ENCODE measurements at places on chromosomes 12 and 14.
A peak's percentile ranks its signal among the peaks of the same experiment; 100 is the strongest.

GRCh38 chr12:56724972-56725722 lies at the start of gene NACA:
Gene NACA, minus strand, starts transcription at chr12:56725299. Its CDS starts 778 bp downstream, at chr12:56724521.
- peak; percentile 98 for DNase-seq

GRCh38 chr14:24441485-24441884 lies 1.1 kb downstream of the SDR39U1 start:
- no peak for DNase-seq

DNA sequence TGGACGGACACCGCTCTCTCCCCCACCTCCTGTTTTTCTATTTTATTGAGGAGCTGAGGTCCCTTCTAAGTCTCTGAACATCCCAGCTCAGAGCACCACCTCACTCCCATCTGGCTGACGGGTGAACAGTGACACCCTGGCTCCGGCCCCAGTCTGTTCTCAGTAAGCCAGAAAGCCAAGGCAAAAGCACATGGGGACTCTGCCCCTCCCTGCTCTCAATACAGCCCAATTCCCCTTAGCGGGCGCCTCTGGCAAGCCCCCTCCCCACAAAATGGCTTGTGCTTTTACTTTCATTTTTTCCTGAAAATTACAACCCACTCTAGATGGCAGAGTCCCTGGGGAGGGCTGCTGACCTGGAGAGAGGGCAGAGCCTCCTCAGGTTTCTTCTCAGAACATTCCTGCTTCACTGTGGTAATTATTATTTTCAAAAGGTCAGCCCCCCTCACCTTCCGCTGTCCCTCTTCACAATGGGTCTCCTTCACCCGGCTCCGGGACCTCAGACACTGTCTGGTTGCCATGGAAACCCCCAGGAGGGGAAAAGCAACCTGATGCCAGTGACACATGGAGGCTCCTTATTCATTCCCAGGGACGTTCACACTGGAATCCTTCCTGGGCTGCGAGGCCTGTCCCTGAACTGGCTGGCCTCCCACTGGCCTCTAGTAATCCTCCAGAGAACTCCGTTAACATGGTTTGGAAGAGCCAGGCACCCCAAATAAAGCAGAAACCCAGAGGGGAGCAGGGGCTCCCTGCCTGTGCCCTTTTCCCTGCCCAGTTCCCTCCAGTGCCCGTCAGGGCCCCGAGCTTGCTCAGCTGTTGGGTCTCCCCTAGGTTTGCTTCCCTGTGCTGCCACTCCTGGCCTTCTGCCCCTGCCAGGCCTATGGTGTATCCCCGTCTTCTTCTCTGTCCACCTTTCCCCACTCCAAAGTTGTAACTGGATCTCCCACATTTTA lies 15.9 kb downstream of the COL2A1 start:
- DNase-seq = no peak

GRCh38 chr12:131434208-131435125 lies 276.4 kb upstream of the SFSWAP start:
- no peak for DNase-seq

GRCh38 chr14:93703941-93704340 lies 84.3 kb downstream of the PRIMA1 start:
- no peak for DNase-seq

DNA sequence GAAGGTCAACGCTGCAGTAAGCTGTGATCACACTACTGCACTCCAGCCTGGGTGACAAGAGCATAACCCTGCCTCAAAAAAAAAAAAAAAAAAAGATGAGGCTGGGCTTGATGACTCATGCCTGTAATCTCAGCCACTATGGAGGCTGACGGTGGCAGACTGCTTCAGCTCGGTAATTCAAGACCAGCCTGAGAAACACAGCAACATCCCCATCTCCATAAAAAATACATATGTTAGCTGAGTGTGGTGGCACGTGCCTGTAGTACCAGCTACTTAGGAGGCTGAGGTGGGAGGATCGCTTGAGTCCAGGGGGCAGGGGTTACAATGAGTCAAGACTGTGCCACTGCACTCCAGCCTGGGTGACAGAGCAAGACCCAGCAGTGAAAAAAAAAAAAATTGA lies 50.4 kb downstream of the GXYLT1 start:
- DNase-seq = peak; percentile 74

GRCh38 chr12:8088574-8088973 lies 6.5 kb downstream of the NECAP1 start:
- DNase-seq = no peak

GRCh38 chr12:58803908-58804307 lies 116.4 kb downstream of the LRIG3 start:
- no peak for DNase-seq

GRCh38 chr14:99659333-99659741 lies 14.4 kb downstream of the HHIPL1 start:
- no peak for DNase-seq

DNA sequence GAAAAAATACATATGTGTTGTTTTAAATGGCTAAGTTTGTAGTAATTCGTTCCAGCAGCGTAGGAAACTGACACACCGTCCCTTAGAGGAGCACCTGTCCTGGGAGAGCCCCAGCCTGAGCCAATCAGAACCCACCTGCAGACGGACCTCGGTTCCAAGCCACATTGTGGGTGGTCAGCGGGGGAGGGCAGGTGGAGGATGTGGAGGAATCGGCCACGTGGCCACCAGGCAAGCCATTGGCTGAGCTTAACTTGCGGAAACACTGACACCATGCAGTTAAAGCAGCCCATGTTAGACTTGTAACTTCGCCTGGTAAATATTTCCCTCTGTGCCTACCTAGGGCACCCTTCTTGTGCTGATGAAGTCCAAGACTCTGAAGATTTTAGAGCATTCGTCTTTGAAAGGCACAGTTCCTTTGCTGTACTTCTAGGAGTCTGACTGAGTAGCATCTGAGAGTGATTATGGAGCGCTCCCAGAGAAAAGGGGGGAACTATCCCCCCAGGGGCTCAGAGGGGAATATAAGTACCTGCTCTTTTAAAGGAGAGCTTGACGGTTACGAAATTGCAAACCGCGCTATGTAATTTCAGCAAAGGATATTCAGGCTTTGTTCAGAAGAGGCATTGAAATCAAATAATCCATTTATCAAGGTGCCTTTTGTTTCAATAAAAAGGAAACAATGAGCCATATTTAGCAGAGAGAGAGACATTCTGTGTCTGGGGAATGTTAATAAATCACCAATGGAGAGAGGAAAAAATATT lies 135.7 kb downstream of the TMEM132C start:
- no peak for DNase-seq

GRCh38 chr14:102392506-102392905 lies 29.8 kb downstream of the TECPR2 start:
- no peak for DNase-seq

DNA sequence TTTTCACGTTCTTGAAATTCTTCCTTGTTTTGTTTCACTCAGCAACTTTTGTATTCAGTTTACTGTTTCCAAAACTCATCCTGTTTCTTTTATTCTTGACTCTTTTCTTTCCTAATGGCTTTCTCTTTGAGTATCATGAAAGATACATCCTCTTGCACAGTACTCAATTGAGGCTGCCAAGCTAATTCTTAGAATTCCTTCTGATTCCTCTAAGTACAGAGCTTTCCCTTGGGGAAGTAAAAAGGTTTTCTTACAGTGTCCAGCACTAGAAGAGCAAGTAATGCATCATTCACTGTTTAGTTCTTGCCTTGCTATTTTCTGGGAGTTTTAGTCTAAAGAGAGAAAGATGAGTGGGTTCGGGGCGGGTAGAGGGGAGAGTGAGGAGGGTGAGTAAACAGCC lies 154.1 kb downstream of the NEDD1 start:
- no peak for DNase-seq

DNA sequence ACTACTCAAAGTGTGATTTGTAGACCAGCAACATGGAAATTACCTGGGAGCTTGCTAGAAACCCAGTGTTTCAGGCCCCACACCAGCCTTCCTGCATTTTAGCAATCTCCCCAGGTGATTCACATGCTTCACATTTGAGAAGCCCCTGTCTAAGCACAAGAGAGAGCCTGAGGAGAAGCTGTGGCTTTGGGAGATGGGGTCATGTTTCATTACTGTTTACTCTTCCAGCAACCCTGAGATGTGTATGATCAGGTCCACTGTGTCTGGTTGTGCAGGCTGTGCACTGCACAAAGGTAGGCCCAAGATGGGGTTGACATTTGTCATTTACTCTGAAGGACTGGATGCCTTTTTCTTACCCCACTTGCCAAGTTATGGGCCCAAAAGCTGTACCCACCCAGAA lies 190.1 kb downstream of the SLC41A2 start:
- DNase-seq = no peak

GRCh38 chr12:27198036-27198435 lies 46.0 kb upstream of the STK38L start:
- no peak for DNase-seq

DNA sequence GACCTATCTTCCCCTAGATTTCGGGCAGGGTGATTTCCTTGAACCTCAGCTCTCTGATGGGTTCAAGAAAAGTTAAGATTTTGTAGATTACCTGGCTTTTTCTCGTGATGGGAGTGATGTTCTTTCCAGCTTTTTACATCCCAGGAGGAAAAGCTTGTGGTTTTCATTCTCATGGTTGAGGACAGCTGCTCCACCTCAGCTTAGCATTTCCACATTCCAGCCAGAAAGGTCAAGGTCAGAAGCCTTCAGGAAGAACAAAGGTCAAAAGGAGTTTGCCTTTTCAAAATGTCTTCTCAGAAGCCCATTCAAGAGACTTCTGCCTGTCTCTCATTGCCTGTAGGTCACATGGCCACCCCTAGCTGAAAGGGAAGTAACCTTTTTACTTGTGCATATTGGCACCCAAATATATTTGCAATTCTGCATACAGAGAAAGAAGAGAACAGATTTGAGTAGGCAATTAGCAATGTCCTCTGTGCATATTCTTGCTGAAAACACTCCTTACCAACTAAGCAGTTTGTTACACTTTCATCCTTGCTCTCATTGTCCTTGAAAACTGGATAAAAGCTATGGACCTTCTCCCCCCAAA lies 6.6 kb upstream of the ADGRD1 start:
- DNase-seq = no peak

DNA sequence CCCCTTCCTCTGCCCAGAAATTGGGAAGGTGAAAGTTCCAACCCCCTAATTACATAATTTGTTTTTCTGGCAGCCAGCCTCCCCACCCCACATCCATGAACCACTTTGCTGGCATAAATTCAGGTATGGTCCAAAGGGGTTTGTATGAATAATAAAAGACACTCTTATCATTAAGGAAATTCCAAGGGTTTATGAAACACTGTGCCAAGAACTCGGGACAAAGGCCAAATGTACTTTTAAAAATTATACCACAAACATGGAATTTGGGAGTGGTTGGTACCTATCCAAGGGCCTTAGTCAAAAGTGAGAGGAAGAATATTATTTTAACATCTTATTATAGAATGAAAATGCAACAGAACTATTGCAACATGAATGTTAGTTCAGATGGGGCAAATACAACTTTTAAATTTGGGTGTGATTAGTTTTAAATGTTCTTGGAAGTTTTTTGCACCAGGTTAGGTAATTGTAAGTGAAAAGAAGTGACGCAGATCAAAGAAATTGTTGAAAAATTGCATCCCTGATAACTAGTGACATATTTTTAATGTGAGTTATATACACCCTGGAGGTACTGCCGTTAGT lies 217.8 kb downstream of the TMEM117 start:
- no peak for DNase-seq

DNA sequence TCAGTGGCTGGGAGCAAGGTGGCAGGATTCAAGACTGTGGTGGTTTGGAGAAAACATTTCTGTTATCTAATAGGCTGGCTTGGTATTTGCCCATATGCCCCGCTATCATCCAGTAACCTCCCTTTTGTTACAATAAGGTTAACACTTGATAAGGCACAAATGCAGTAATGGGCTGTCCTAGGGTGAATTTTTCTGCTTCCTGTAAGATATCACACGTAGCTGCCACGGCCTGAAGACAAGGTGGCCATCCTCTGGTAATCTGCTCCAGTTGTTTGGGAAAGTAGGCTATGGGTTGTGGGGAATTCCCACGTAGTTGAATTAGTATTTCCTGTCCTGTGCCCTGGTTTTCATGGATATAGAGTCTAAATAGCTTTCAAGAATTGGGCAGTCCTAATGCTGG lies 23.1 kb downstream of the ANG start:
- DNase-seq = peak; percentile 78

GRCh38 chr12:115461401-115461800 lies 777.4 kb upstream of the TBX3 start:
- DNase-seq = no peak

DNA sequence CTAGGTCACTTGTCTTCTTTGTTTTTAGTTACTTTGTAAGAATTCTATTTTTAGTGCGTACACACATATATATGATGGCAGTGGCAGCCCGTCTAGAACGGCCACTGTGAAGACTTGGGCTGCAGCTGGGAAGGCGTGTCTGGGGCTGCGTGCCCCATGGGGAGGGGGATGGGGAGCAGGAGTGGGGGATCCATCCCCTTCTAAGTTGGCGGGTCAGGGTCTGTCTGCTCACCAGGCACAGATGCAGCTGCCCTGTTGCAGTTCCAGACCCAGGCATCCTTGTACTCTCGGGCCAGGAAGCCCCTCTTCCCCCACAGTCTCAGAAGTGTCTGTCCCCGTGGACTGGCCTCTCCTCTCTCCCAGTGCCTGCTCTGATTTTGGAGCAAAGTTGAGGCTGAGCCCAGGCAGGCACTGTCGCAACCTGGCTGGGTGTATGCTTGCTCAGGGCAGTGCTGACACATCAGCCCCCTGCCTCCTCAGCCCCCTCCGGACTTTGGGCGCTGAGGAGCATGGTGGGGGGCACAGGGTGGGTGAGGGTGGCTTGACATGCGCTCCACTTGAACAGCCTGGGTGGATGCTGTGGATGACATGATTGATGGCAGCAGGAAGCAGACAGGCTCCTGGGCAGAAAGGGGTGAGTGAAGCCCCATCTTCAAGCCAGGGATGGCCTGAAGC lies 271.2 kb upstream of the NAV3 start:
- no peak for DNase-seq

DNA sequence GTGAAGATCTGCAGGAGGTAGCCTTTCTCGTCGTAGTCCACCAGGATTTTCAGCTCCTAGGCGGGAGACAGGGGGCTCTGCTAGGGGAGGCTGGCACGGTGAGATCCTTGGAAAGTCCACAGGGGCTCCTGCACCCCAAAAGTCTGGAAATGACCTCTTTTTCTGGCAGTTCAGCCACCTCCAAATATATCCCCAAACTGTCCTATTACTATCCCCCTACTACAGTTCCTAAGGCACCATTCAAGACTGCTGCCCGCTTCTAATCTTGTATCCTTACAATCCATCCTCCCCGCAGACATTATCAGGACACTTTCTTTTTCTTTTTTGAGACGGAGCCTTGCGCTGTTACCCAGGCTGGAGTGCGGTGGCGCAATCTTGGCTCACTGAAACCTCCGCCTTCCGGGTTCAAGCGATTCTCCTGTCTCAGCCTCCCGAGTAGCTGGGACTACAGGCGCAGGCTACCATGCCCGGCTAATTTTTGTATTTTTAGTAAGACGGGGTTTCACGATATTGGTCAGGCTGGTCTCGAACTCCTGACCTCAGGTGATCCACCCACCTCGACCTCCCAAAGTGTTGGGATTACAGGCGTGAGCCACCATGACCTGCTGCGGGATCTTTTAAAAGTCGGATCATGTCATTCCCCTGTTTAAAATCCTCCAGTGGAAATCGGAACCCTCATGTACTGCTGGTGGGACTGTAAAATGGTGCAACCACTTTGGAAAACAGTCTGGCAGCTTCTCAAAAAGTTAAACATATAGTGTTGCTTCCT lies 18.5 kb downstream of the HPD start:
- DNase-seq = peak; percentile 53

GRCh38 chr14:39731912-39732311 lies 299.7 kb upstream of the FBXO33 start:
- DNase-seq = peak; percentile 2

GRCh38 chr14:99038431-99038820 lies 233.6 kb downstream of the BCL11B start:
- DNase-seq = no peak

All from erythroblast (primary cell).